ENCODE measurements at places on chromosomes 5 and 9. TPM values are rescaled to one million over a fixed set of nuclear protein-coding genes. Genes with fewer than 3 reads are reported as not detected.
A peak's percentile ranks its signal among the peaks of the same experiment; 100 is the strongest.

IFNA21 gene
- total RNA-seq: not detected

ABL1 gene
- total RNA-seq: 78.8 TPM

C5orf52 gene
- total RNA-seq: not detected

ALG2 gene
- 28.8 TPM for total RNA-seq

C9orf50 gene
- not detected for total RNA-seq

ARID3C gene
- total RNA-seq: 0.31 TPM

PCDHA7 gene
- 5.2 TPM for total RNA-seq

CSNK1A1 gene
- 198 TPM for total RNA-seq

DNA sequence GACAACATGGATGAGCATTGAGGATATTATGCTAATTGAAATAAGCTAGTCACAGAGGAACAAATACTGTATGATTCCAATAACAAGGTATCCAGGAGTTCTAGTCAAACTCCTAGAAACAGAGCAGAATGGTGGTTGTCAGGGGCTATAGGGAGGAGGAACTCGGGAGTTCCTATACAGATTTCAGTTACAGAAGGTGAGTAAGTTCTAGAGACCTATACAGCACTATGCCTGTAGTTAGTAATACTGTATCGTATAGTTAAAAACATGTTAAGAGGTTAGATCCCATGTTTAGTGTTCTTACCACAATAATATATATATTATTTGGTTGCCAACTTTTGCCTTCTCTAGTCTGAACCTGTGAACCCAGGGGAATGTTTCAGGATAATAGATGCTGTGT, 7.9 kb upstream of the OXCT1 start:
- peak overlapping the region; percentile 26 for H3K4me3 ChIP-seq
- H3K27me3 ChIP-seq: no peaks in the 10 kb centered on the region
- no peak overlapping the region for H3K27ac ChIP-seq
- no peak for DNase-seq
- no peaks in the 10 kb centered on the region for H3K36me3 ChIP-seq

DNA sequence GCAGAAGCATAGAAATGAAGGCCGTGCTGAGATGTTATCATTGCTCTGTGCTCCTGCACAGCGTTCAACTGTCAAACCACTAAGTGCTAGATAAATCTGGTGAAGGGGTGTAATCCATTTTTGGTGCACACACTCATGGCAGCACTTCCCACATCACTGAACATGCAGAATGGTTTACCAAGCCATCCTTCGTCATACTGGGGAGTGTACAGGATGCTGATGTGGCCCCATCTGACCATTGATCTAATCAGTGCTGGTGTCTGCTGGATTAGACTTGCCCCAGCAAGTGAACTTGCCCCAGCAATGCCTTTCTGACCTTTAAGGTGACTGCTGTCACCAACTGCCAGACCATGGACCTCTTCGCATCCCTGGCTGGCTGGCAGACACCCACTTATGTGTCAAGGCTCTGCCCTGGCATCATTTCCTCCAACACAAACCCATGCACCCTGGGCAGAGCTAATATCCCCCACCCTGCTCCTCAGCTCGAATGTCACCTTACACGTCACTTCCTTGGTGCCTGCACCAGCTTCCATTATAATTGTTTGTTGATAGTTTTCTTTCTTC, 4.2 kb upstream of the SEMA4D start:
- no peak for DNase-seq
- H3K4me3 ChIP-seq: no peak overlapping the region
- H3K27ac ChIP-seq: no peak overlapping the region
- H3K27me3 ChIP-seq: no peaks in the 10 kb centered on the region
- H3K4me1 ChIP-seq: no peaks in the 10 kb centered on the region

DNA sequence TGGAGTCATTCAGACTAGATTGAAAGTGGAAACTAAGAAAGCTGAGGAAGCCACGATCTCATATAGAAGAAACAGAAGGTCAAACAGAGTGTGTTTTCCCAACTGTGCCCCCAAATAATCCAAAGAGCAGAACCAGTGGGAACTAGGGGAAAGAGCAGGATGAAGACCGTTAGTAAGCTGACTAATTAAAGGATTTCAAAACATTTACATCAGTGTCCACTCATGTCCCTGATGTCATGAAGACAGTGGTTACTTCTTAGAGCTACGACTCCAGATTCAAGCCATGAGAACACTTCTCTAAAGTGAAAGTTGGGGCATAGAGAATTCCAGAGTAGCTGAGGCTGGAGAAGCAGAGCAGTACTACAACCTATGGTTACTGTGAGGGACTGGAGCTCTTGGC, 119.6 kb upstream of the SLC12A2 start:
- no peak for DNase-seq
- H3K4me3 ChIP-seq: no peak overlapping the region
- no peaks in the 10 kb centered on the region for H3K36me3 ChIP-seq
- H3K27me3 ChIP-seq: no peaks in the 10 kb centered on the region
- H3K4me1 ChIP-seq: no peaks in the 10 kb centered on the region

DNA sequence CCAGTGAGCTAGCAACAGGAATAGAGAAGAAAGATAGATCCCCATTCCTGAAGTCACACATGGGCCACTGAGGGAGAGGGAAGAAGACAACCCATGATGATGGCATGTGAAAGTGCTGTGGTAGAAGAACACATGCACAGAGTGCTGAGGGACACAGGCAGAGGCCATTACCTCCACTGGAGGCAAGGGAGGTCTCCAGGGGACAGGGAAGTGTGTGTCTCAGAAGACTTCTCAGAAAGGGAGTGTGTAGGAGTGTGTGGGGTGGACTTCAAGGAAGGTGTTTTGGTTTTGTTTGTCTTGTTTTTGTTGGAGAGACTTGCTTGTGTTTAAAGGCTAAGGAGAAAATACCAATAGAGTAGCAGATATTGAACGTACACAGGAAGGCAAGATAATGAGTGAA, 77.0 kb upstream of the SMARCA2 start:
- no peaks in the 10 kb centered on the region for H3K4me1 ChIP-seq
- no peaks in the 10 kb centered on the region for H3K27me3 ChIP-seq
- no peak for DNase-seq
- H3K27ac ChIP-seq: no peak overlapping the region
- no peak overlapping the region for H3K4me3 ChIP-seq
- no peaks in the 10 kb centered on the region for H3K36me3 ChIP-seq

DNA sequence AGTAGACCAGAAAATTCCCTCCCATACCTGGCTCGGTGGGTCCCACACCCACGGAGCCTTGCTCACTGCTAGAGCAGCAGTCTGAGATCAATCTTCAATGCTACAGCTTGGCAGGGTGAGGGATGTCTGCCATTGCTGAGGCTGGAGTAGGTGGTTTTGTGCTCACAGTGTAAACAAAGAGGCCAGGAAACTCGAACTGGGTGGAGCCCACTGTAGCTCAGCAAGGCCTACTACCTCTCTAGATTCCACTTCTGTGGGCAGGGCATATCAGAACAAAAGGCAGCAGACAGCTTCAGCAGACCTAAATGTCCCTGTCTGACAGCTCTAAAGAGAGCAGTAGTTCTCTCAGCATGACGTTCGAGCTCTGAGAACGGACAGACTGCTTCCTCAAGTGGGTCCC, 5.6 kb upstream of the GZMA start:
- H3K27ac ChIP-seq: no peak overlapping the region
- H3K36me3 ChIP-seq: no peaks in the 10 kb centered on the region
- H3K27me3 ChIP-seq: no peaks in the 10 kb centered on the region
- no peaks in the 10 kb centered on the region for H3K4me1 ChIP-seq
- DNase-seq: no peak

DNA sequence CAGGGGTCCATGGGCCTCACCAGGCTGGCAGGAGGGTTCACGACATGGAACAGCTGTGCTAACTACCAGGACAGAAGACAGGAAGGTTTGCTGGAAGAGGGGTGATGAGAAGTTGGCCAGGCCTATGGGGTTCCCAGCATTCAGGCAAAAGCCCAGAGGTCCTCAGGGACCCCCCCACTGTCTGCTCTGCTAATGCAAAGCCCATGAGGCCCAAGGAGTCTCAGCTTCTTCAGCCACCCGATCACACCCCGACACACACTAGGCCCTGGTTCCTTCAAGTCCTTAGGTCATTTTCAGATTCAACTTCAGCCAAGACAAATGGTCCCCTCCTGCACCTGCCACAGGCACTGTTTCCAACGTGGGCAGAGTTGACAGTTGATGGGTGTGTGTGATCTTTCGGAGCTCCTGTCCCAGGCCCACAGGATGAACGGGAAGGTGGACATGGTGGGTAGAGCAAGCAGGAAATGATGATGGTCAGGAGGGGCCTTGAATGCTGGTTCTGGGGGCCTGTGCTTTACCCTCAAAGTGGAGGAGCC, 20.4 kb downstream of the ADAMTS2 start:
- DNase-seq: no peak
- no peak overlapping the region for H3K4me3 ChIP-seq
- no peaks in the 10 kb centered on the region for H3K27me3 ChIP-seq

DNA sequence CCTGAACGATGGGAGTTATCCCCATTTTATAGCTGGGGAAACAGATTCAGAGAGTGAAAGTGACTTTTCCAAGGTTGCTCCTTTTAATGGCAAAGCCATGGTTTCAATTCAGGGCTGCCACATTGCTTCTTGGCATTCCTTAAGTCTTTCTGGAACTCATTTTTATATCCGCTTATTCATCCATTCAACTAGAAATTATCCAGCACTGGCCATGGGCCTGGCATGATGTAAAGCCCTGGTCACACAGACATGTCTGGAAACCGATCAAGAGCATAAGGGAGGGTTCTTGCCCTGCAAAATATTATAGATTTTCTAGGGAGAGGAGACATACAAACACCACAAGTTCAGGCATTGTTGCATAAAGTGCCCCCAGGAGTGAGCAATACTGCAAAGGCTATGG, 43.0 kb upstream of the COL15A1 start:
- H3K4me1 ChIP-seq: peaks cover 3% of the 10 kb centered on the region
- H3K27ac ChIP-seq: no peak overlapping the region
- H3K27me3 ChIP-seq: no peaks in the 10 kb centered on the region
- H3K36me3 ChIP-seq: no peaks in the 10 kb centered on the region
- peak; percentile 9 for DNase-seq
- H3K4me3 ChIP-seq: no peak overlapping the region

GRCh38 chr9:132351404-132352045, 3.3 kb downstream of the SETX start:
- no peak overlapping the region for H3K27ac ChIP-seq
- peak; percentile 2 for DNase-seq

- no peak overlapping the region for H3K27ac ChIP-seq
- H3K4me3 ChIP-seq: no peak overlapping the region
- no peaks in the 10 kb centered on the region for H3K4me1 ChIP-seq
- H3K27me3 ChIP-seq: no peaks in the 10 kb centered on the region
- peaks cover 21% of the 10 kb centered on the region for H3K36me3 ChIP-seq
Measured at GRCh38 chr9:131589124-131589711, 43.9 kb downstream of the PRRT1B start.

DNA sequence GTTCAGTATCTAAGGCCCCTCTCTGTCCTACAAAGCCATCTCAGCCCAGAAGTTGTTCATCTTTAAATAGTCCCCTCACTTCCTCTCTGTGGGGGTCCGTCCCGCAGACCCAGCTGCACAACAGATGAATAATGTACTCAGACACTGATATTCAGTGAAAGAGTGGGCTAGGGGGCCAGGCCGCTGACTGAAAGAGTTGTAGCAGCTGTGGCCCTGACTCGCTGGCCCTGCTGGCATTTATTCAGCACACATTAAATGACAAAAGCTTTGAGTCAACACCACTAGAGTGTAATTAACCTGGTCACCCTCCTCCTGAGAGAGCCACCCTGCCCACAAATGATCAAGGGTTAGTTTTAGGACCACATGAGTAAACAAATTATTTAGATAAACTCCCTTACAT, 76.3 kb downstream of the MED10 start:
- DNase-seq: peak; percentile 58
- no peaks in the 10 kb centered on the region for H3K36me3 ChIP-seq
- peaks cover 51% of the 10 kb centered on the region for H3K27me3 ChIP-seq
- peak overlapping the region; percentile 19 for H3K4me3 ChIP-seq
- H3K27ac ChIP-seq: no peak overlapping the region

DNA sequence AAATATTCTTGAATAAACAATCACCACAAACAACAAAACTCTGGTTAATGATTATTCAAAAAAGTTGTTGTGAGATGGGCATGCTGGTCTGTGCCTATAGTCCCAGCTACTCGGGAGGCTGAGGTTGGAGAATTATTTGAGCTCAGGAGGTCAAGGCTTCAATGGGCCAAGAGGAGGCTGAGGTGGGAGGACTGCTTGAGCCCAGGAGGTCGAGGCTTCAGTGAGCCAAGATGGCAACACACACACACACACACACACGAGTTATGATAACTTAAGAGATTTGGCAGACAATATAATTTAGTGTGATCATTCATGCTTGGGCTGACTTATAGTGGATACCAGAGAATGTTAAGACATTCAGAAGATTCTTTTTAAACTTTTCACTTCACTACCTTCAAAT, 14.9 kb downstream of the LYSMD3 start:
- H3K36me3 ChIP-seq: peaks cover 33% of the 10 kb centered on the region
- no peak for DNase-seq
- no peak overlapping the region for H3K27ac ChIP-seq
- no peaks in the 10 kb centered on the region for H3K4me1 ChIP-seq

GRCh38 chr9:98402019-98402840, 146.8 kb upstream of the TBC1D2 start:
- no peak for DNase-seq
- no peak overlapping the region for H3K27ac ChIP-seq
- H3K4me1 ChIP-seq: no peaks in the 10 kb centered on the region
- no peak overlapping the region for H3K4me3 ChIP-seq
- no peaks in the 10 kb centered on the region for H3K27me3 ChIP-seq

DNA sequence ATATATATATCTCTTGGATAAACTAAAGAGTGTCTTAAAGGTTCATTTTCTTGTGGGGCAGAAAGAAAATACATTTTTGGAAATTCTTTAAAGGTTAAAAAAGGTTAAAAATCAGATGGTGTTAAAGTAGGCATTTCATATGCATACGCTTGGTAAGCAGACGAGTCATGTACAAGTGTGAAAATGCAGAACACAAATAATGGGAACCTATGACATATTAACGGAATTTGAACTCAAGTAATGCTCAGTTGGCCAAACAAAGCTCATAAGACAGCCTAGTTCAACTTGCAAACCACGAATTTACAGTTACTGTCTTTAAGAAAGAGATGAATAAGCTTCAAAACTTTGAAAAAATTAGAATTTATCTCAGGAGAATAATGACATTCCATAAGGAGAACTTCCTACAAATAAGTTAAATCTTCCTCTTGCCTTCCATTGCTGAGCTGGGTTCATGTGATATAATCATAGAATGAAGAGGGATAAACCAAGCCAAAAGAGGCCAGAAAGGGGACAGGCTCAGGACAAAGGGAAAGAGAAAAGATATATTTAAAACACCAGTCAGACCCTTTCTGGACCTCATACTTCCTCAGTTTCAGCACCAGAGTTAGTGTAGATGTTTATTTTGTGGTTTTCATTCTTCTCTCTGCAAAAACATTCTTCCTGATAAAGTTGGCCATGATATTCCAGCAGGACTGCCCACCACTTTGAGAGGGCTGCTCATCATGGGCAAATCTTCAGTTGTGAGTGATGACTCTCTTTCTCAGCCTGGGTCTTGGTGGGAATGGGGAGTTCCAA, 256.7 kb upstream of the CD180 start:
- H3K4me1 ChIP-seq: no peaks in the 10 kb centered on the region
- no peak overlapping the region for H3K27ac ChIP-seq
- H3K4me3 ChIP-seq: no peak overlapping the region
- DNase-seq: no peak
- H3K36me3 ChIP-seq: no peaks in the 10 kb centered on the region

All from endodermal cell (in vitro differentiated cells).